LNCaP clone FGC (cell line): ENCODE measurements at places on chromosomes 7 and 10.

DNA sequence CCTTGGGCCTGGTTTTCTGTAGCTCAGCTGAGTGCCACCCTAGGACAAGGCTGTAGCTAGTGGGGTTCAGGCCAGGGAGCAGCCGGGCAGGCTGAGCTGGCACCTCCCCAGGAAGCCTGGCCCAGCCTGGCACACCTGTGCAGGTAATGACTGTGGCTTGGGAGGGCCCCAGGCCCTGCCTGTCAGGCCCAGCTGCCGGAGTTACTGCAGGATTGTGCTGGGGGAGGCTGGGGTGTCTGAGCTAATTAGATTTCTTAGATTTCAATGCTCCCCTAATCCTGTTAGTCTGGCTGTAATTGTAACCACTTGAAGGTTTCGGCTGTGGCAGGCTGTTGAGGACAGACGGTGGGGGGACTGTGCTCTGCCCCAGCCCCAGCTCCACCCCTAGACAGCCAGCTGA lies 6.0 kb downstream of the ZMIZ1 start:
- no peak for DNase-seq

DNA sequence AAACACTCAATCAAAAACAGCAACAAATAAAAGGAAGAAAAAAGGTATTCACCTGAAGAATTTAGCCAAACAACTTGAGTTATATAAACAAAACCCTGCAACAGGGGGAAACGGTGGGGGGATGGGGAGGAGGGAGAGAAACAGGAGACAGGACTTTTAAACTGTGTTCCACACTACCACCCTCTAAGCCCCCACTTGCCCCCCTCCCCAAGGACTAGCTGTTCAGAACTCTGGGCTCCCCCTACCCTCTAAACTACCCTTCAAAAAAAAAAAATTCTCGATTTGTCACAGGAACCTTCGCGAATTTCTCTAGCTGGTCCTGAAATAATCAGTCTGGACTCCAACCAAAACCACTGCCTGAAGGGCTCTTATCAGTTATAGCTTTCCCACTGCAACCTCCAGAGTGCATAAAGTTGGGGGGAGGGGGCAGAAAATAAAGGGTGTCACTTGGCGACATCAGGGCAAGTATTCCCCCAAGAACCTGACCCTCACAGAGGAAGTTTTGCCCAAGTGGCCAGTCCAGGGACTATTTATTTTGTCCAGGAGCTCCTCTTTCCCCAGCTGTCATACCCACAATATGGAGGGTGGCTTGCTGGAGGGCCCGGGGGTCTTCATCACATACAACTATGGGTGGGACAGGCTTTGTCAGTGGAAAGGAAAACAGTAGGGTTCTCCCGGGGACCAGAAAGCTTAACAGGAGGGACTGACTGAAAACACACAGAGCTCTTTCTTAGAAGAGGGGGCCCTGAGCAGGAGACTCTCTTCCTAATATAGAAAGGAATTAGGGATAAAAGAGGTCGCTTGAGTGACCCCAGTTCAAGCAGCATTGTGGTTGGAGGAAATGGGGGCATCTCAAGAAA lies 1.3 kb downstream of the UBE2H start:
- no peak for DNase-seq

GRCh38 chr10:8594711-8595110 lies 540.2 kb downstream of the GATA3 start:
- DNase-seq, result no peak

DNA sequence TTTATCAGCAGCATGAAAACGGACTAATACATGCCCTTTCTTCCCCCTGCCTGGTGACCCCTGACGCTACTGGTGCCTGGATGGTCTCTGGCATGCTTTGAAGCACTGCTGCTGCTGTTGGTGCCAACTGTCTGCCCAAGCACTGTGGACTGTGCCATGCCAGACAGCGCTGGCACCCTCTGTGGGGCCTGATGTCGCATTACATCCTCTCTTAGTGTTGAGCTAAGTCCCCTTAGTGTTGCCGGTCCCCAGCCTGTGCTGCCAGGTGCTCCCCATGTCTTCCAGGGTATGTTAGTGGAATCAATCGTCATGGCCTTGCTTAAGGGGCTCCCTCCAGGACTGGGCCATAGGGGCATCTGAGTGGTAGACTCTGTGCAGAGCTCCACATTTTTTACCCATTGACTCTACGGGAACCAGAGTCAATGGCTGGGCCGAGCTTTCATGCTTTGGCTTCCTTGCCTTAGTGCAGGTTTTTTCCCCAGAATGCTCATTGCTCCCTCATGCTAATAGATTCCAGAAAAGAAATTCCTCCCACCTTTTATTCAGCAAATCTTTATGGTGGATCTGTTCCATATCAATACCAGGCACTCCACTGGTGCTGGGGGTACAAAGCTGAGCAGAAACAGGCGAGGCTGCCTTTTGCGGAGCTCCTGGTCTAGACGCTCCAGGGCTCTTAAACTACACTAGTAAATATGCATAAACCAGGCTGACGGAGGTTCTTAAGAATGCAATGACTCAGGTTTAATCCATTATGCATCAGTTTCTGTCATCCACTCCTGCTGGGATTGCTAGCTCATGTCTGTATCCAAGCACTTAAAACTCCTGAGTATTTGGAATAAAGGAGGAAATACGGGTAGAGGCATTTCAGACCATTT lies 21.8 kb upstream of the MRC1 start:
- no peak for DNase-seq

- DNase-seq, result peak; percentile 33
Measured at GRCh38 chr7:146235195-146235594, 118.6 kb downstream of the CNTNAP2 start.

DNA sequence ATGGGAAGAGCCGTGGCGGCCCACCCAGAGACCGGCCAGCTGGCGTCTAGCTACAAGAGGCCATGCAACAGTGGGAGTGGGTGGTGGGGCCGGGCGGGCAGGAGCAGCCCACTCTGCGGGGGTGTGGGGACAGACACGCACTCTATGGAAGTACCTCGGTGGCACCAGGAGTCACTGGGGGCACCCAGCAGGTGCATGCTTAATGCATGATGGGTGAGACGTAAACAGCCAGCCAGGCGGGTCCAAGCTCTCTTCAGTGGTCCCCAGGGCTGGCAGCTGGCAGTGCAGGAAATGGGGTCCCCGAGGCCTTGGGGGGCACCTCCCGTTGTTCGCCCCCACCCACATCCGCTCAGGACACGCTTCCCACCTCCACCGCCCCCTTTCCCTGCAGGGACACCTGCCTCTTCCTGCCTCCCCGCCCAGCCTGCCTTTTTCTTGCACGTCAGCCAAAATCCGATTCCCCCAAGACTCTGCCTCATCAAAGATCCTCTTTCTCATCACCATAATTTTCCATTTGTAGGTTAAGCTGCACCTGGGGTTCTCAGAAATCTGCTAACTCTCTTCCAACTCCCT lies 22.6 kb upstream of the PSMG3 start:
- no peak for DNase-seq

DNA sequence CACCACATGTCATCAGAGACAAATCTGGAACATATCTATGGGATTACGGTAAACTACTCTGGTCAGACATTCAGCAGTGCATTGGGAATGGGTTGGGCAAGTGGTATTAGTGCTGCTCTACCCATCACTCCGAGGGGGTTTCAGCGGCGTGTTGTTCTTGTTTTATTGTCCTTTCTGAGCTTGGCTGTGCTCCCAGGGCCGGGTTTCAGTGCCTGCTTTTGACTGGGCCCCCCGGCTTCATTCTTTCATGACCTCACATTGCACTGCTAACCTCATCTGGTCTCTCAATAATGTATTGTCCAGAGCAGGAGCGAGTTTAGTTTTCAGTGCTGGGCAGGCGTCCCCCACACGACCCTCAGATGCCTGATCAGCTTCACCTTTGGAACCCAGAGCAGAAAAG lies 364.6 kb downstream of the PAXIP1 start:
- DNase-seq, result no peak

GRCh38 chr7:148735967-148736366 lies 37.3 kb downstream of the CUL1 start:
- DNase-seq, result no peak

GRCh38 chr7:33883671-33883965 lies 21.7 kb upstream of the BMPER start:
- no peak for DNase-seq

DNA sequence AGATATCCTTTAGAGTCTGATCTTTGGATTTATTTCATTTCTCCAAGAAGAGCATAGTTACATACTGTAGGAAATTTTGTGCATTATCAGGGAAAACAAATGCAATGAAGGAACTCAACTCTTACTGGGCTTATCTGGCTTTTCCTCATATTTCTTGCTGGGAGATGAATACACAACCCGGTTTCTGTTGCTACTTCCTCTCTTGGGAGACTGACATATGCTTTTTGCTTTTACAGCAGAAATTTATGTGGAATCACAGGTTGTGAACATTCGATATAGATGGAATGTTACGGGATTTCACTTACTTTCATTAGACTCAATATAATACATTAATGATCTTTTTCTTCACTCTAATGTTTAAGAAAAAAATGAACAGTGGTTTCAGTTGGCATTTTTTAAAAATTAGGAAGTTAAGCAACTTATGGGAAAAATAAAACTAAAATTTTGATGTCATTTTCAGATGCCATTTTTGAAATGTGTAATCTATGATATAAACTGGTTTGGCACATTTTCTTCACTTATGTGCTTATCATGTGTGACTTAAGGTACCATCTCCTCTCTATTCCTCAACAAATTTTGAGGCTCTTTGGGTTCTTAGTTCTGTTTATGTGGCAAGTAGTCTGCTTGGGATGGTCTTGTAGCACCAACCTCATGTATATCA lies 7.1 kb downstream of the SND1 start:
- no peak for DNase-seq

DNA sequence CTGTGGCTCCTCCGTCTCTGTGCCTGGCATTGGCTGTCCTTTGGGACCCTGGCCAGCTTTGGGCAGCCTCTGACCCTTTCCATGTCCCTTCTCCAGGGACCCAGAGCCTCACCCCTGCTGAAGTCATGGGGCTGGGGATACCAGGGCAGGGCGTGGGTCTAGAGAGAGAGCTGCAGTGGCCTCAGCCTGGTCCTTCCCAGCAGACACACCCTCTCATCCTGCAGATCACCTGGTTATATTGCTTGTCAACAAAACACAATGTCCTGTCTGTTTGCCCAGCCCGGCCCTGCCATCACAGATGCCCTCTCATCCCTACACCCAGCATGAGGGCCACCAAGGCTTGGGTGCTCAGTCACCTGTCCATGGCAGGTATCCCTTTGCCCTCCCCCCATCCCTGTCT lies 1.8 kb downstream of the MUC17 start:
- DNase-seq, result no peak

DNA sequence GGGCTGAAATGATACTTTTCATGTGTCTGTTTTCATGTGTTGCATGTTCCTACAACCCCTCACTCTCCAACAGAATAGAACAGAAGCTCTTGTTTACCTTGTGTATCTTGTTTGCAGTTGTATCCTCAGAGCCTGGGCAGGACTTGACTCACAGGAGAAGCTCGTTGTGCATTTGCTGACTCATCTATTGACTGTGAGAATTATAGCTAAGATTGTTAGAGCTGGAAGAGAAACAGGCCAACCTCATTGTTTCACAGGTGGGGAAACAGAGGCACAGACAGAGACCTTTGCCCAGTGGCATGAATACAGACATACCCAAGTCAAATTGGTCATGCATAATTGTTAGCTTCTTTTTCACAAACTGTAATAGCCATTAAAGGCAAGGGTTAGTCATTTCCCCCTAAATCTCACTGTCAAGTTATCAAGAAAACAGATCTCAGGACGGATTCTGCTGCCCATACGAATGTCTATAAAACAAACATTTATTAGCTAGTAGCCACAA lies 4.6 kb upstream of the TSPAN15 start:
- peak; percentile 82 for DNase-seq
